Stromal cell of bone marrow (primary cell): ENCODE measurements at places on chromosomes 3 and 15.

DNA sequence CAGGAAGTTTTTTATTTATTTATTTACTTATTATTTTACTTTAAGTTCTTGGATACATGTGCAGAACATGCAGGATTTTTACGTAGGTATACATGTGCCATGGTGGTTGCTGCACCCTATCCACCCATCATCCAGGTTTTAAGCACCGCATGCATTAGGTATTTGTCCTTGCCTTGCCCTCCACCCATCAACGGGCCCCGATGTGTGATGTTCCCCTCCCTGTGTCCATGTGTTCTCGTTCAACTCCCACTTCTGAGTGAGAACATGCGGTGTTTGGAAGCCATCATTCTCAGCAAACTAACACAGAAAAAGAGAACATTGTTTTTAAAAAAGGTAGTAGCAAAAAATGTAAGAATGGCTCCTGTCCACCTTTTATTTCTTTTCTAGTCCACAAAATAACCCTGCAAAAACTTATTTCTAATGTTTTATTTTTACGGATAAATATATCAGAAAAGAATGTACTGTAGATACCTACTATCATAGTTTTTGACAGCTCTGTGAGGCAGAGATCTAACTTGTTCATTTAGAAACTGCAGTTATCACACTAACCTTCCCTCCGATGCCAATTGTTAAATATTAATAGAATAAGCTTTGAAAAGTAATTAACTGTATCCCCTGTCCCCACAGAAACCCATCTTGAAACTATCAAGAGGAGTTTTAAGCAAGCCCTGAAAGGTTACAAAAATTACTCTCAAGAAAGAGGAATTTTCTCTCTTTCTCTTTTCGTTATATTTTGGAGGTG is 189.2 kb downstream of the LPP start:
- no peak for DNase-seq

- DNase-seq: no peak
These were observed 38.3 kb downstream of the SLC6A6 start for GRCh38 chr3:14440531-14441239.

DNA sequence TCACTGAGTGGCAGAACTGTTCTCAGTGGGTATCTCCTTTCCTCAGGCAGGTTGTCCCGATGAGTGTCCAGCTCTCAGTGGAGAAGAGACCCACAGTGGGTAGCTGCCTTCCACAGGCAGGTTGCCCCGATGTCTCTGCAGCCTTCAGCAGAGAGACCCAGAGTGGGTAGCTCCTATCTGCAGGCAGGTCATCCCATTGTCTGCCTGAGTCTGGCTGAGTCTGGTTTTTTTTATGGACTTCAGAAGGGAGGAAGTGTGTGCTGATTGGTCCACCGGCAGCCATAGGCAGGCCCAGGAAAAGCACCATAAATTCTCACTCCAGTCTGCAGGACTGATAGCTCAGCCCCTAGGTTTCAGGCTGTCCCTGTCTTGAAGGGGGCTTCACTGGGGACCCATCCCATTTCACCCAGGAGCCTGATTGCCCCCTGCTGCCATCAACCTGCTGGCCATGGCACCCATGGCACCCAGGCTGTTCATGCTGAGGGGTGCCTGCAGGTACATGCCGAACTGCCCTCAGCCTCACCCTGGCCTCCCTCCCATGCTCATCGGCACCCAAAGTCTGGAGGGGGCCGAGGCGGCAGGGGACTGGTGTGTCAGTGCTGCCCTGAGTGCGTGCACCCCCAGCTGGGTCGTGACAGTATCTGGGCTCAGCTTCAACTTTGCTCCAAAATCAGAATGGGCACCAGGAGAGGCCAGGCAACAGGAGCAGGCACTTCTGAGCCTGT is 3.6 kb upstream of the LIMD1 start:
- no peak for DNase-seq

DNA sequence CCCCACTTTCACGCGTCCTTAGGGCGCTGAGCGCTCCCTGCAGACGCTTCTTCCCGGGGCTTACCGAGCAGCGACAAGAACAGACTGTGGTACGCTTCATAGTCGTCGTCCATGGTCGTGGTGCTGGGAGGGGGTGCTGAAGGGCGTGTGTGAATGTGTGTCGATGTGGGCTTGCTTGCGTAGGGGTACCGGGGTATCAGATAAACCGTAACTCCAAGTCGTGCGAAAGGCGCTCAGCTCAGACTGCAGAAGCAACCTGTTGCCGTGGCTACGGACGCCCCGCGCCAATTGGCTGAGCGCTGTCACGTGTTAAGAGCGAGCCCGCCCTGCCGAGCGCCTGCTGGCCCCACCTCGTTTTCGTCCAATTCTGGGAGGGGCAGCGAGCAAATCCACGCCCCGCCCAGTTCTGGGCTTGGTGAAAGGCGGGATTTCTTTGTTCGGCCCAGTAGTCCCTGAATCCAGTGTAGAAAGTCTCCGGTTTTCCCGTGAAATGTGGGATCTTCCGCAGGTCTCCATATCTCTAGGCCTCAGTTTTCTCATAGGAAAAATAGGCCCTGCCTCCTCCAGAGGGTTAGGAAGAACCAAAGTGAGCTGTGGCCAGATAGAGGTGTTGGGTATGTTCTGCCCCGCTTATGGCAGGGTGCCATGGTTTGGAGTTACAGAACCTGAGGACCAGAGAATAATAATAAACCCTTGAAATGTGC is at the start of gene EFCAB12:
Gene EFCAB12 (minus strand): TSS at position 261 of the 704 bp plus-strand sequence. CDS start 148 bp downstream, at position 113.
- DNase-seq: peak; percentile 88

GRCh38 chr15:35104526-35105147 is 19.5 kb upstream of the NANOGP8 start:
- no peak for DNase-seq
